ENCODE measurements at places on chromosomes 12 and 14.

GRCh38 chr12:68234140-68234539, 8.5 kb upstream of the IL26 start:
- no peak for DNase-seq

DNA sequence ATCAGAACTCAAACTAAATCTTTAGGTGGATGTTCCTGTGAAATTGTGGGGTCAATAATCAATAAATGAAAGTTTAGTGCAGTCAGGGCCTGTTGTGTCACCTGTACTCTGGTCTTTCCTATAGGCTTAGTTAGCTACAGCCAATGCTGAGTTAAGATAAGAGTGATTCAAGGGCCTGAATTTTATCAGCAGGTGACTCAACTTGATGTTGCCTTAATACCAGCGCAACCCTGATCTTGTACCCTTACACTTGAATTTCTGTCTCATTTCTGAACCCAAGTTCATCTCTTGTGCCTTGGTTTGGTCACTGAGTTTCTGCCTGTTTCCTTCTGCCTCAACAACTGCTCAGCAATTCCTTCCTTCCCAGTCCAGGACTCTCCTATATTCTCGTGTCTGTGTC, 157.0 kb upstream of the E2F7 start:
- DNase-seq = no peak

DNA sequence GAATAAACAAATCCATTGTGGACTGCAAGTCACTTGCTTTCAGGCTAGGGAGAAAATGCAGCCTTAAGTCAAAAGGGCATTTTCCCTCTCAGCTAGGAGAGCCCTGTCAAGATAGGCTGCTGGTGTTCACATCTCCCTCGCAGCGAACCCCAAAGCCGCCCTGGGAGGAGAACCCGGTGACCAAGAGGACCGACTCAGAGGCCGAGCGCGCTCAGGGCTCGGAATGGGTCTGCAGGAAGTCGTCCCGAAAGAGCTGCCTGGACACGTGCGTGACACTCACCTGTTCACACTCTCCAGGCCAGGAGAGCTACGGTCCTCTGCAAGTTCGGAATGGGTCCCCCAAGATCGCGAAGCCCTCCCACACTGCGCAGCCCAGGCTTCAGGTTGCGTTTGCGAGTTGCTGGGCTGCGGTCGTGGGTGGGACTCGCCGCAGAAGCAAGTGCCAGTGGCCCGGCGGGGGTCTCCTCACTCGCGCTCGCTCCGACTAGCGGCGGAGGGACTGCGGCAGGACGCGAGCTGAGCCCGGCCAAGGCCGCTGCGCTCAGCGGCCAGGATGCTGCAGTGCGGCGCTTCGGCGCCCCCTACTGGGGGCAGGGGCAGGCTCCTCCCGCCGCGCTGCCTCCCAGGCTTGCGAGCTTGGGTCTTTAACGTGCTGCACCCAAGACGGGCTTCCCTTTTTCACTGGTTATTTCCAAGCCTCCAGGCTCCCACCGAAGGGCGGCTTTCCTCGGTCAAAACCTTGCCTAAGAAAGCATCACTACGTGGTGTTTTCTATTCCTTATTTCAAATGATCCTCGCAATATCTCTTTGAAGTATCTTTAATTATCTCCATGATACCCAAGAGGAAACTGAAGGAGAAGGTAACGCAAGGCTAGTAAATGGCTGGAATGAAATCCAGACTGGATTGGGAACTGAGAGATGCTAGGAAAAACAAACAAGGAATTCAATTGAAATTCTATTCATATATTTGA, at the start of gene RERG:
TSS of gene RERG (minus strand) at position 503 of the 971 bp plus-strand sequence. CDS start 3,928 bp downstream, outside the sequence.
- DNase-seq = peak; percentile 64

DNA sequence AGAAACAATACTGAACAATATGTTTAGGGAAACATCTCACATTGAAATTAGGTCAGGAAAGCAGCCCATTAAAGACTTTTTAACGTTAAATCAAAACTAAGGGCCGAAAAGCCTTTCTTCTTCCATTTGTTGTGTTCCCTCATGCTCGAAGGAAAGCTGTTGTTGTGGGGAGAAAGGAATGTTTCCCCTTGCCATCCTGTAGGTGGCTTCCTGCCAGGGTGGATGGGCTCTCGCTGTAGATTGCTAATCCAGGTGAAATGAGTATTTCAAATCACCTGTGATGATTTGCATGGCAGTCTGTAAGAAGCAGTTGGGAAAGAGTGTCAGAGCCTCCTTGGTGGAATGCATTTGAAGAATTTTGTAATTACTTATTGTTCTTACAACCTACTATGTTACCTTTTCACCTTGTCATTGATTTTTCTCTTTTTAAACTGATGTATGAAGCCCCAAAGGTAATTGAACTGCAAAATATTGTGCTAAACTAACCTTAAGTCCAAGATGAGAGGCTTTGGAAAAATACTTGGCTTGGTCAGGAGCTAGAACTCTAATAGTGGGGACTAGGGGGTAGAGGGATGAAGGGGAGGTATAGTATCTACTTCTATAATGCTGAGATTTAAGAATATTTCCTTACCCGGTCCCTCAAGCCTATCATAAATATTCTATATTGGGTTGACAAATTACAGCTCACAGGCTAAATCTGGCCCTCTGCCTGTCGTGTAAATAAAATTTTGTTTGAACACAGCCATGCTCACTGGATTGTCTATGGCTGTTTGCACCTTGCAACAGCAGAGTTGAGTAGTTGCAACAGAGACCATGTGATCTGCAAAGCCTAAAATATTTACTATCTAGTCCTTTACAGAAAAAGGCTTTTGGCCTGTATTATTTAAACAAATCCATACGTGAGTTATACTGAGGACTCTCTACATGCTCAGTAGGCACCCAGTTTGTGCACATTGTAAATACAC, 7.7 kb upstream of the DCP1B start:
- DNase-seq = no peak

GRCh38 chr14:91035855-91036254, 24.6 kb downstream of the RPS6KA5 start:
- DNase-seq = no peak

DNA sequence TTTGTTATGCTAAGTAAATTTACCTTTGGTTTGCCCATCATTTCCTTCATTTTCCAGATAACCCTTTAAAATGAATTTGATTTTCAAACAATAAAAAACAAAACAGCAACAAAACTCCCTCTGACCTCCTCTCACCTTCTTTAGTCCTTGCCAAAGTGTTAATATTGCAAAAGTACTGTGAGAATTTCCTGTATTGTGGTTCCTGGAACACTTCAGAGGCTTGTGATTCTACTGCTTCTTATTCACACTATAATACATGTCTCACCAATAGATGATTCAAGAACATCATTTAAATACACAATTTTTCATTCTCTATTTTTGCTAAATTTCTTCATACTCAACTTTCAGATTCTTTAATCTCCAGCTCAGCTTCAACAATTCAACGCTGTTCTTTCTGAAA, at the start of gene KLRD1:
TSS of gene KLRD1 (plus strand) at position 241 of the 400 bp plus-strand sequence. CDS start 208 bp downstream, outside the sequence.
- no peak for DNase-seq

DNA sequence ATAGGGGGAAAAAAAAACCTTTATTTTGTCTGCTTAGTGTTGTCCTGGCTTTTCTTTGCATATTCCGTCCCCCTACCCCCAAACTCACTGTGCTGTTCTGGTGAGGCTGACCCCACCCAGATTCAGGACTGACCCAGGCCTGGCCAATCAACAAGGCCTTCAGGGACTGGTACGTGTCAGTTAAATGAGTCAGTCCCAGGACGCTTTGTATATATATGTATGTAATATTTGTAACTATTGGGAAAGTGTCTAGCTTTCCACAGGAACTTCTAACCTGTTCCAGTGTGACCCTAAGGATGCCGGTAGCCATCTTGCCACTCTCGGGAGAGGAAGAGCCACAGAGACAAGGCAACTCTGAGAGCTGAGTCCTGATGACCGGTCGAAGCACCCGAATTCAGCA, 107.4 kb downstream of the VCPKMT start:
- DNase-seq = peak; percentile 44

DNA sequence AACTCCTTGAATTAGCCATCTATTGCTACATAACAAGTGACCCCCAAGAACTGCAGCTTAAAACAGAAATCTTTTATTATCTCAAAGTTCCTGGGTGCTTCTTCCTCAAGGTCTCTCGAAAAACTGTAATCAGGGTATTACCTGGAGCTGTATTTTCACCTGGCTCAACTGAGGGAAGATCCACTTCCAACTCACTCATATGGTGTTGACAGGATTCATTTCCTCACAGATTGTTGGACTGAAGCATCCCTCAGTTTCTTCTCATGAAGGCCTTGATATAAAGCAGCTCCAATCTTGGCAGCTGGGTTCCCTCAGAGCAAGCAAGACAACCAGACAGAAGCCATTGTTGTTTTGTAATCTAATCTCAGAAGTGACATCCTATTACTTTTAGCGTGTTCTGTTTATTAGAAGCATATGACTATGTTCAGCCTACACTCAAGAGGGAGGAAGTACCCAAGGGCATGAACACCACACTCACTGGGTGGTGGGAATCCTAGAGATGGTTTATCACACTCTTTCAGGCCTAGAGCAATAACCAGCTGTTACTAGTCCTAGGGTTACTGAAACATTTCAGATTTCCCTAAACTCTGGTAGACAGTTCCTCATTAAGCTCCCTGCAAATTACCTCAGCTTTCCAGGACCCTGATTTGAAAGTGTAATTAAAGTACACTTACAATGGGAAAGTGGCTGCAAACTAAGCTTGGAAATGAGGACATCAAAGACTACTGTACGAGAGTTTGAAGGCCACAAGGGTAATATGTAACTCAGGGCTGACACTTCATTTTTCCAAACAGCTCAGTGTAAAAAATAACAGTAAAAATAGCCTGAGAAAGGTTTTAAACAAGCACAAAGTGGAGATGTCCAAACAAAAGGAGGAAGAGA, 222.2 kb downstream of the SEC23A start:
- DNase-seq = no peak

- DNase-seq = no peak
Observed at GRCh38 chr14:34170882-34171281, 220.0 kb upstream of the EGLN3 start.

Data from EL (cell line).